Stimulated activated CD4-positive, alpha-beta T cell treated with anti-CD3 and anti-CD28 coated beads, Interleukin-12 subunit alpha, Interleukin-12 subunit beta, amount 100 ng/mL, for 48 hours (primary cell): ENCODE measurements at places on chromosomes 7 and 10.

- no peak for DNase-seq
Measured at GRCh38 chr7:36262309-36263094, 109.4 kb downstream of the EEPD1 start.

DNA sequence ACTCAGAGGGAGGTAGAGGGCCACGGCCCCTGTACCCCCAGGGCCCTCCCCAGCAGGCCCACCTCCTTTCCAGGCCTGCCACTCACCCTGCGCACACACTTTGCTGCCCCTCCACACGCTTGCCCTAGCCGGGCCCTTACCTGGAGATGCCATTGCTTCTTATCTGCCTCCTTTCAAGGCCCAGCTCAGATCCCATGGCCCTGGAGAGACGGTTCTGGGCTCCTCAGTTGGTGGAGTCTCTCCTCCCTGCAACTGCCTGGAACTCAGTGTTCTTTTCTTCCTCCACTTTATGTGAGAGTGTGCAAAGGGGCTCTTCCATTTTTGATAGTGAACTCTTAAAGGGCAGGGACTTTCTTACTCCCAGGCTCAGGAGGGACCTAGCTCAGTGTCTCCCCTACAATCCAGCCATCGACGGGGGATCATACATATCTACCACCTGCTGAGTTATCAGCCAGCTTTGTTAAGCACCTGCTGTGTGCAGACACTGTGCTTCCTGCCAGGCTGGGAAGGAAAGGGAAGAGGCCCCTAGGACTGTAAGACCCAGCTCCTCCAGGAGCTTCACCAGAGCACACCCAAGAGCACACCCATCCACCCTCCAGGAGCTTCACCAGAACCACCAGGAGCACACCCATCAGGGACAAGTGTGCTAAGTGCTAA, 89.3 kb upstream of the MACROH2A2 start:
- DNase-seq = no peak

GRCh38 chr10:44056206-44056605, 328.7 kb downstream of the CXCL12 start:
- DNase-seq = no peak

- DNase-seq = no peak
Measured at GRCh38 chr10:57098146-57098545, 737.1 kb upstream of the ZWINT start.

- DNase-seq = no peak
Measured at GRCh38 chr7:17668122-17668521, 272.2 kb downstream of the SNX13 start.

DNA sequence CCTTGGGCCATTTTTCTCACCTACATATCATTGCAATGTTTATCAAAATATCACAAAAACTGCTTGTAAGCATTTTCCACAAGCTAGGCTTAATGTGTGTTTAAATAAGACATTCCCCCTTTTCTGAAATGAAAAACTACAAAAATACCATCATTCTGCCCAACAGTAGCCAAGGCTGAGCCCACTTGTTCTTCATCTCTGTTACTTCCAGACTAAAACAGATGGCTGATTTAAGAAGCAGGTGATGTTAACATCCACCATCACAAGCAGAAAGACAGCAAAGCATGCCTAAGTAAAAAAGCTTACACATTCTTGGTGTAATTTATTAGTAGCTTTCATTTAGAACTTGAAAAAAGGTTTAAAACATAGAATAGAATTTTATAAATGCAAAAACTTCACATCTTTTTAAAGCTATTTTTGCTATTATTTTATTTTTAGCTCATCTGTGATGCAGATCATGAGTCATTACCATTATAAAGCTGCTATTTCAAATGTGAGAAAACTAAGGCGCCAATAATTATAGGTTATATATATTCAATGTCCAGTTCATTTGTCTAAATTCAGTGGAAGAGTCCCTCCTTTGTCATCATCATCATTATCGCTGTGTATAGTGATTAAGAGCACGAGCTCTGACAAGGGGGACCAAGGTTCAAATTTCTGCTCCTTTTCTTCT, 109.4 kb downstream of the RELN start:
- no peak for DNase-seq

GRCh38 chr7:88200789-88201188, 19.0 kb downstream of the SRI start:
- no peak for DNase-seq

- DNase-seq = no peak
Measured at GRCh38 chr10:36473122-36473521, 652.3 kb upstream of the ANKRD30A start.

GRCh38 chr10:76337641-76338040, 906.2 kb downstream of the LRMDA start:
- no peak for DNase-seq
